ENCODE measurements at places on chromosomes 2 and 18.

DNA sequence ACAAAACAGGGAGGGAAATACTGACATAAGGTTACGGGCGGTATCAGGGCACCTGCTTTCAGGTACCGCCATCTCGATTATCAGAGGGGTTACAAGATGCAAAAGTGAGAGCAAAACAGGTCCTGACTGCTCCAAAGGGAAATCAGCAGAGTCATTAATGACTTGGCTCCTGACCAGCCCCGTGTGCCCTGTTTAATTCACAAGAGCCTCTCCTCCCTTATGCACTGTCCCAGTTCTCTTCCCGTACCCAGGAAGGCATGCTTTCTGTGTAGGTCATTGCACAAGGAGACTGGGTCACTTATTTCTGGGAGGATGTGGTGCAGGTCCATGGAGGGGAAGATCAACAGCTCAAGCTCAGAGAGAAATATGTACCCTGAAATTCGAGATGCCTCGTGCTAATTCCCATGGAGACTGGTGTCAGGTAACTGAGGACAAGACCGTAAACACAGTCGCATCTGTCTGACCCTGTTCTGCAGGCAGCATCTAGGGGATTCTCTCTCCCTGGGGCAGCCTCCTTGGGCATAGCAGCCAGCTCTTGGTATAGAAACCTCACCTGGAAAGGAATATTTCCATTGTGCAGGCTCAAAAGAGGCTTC, 79.9 kb downstream of the HNRNPLL start:
- DNase-seq: no peak

- peak; percentile 64 for DNase-seq
Observed at GRCh38 chr2:166126007-166126639, 1.7 kb downstream of the SCN1A start.

- no peak for DNase-seq
Observed at GRCh38 chr2:236892721-236893120, 193.0 kb upstream of the COPS8 start.

DNA sequence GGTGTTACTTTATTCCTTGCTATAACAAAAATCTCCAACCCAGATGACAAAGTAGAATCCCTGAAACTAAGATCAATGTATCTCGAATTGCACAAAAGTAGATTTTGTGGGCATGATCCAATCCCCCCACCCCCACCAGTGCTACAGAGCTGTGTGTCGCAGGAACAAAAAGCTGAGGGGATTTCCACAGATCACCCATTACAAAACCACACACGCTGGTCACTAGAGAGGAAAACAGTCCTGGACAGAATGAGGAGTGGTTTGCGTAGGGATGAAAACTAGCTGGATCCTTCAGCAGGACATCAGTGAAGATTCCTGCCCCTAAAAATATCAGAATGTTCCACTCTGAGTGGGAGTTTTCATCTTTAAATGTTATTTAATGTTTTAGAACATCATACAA, 165.3 kb upstream of the STK17B start:
- DNase-seq: no peak

DNA sequence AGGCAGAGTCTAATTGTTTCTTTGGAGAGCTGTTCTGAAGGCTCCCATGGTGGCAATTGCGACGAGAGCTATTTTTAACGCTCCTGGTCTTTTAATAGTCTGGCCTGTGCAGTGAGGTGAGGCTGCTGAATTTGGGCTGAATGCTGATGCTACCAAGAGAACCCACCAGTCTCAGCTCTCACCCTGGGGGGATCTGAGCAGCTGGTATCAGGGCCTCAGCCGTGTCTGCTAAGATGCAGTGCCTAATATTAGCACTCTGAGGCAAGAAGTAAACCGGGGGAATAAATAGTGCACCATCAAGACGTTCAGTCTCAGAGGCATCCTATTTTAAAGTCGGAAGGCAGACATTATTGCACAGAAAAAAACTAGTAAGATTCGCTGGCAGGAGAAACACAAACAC, 214.8 kb upstream of the PID1 start:
- DNase-seq: no peak

DNA sequence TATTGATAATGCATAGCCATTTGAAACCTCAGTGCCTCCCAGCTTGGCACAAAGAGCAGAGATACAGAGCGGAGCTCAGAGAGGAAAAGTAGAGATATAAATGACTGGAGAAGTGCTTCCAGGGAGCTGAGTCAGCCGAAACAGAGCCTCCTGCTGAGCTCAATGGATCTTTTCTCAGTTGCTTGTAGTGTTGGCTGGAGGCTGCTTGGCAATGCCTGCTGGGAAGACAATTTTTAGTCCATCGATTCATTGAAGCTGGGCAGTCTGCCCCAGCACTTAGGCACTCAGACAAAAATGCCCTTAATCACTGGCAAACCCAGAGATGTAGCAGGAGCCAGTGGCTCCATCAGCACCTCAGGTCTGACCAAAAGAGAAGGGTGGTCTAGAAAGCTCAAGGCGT, 81.3 kb upstream of the SETBP1 start:
- DNase-seq: peak; percentile 54
